B cell (primary cell): ENCODE measurements at places on chromosomes 4 and X. TPM values are rescaled to one million over a fixed set of nuclear protein-coding genes. Genes with fewer than 3 reads are reported as not detected.

Gene PRR32
- total RNA-seq, result not detected in 2 replicates

Gene RAB40AL
- total RNA-seq, result 0.34 and 1.4 TPM in 2 replicates

DNA sequence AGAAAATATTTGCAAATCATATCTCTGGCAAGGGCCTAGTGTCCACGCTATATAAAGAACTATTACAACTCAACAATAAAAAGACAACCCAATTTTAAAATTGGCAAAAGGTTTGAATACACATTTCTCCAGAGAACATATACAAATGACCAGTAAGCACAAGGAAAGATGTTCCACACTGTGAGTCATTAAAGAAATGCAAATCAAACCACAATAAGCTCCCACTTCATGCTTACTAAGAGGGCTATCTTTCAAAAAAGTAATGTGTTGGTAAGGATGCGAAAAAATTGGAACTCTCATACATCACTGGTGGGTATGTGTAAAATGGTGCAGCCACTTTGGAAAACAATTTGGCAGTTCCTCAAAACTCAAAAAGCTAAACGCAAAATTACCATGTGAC, 884.0 kb upstream of the INTU start:
- H3K27ac ChIP-seq, result no peak overlapping the region
- H3K4me3 ChIP-seq, result no peak overlapping the region
- no peak for DNase-seq
- no peaks in the 10 kb centered on the region for H3K27me3 ChIP-seq

- H3K4me1 ChIP-seq, result no peaks in the 10 kb centered on the region
- H3K36me3 ChIP-seq, result no peaks in the 10 kb centered on the region
- DNase-seq, result no peak
- H3K27ac ChIP-seq, result no peak overlapping the region
Observed at GRCh38 chrX:102185967-102186720, 29.0 kb upstream of the TCP11X1 start.

GRCh38 chrX:71565474-71566041, 12.7 kb upstream of the GCNA start:
- H3K4me3 ChIP-seq, result no peak overlapping the region
- no peak overlapping the region for H3K27ac ChIP-seq
- H3K36me3 ChIP-seq, result peaks cover 2% of the 10 kb centered on the region
- DNase-seq, result no peak
- H3K4me1 ChIP-seq, result no peaks in the 10 kb centered on the region

- peaks cover 21% of the 10 kb centered on the region for H3K36me3 ChIP-seq
- no peak overlapping the region for H3K4me3 ChIP-seq
Observed at GRCh38 chr4:27010334-27010940, 149.8 kb downstream of the STIM2 start.

GRCh38 chr4:123450393-123450792, 53.8 kb downstream of the SPRY1 start:
- peaks cover 67% of the 10 kb centered on the region for H3K4me1 ChIP-seq
- H3K27me3 ChIP-seq, result no peaks in the 10 kb centered on the region
- peak overlapping the region; percentile 71 for H3K27ac ChIP-seq
- no peak for DNase-seq

DNA sequence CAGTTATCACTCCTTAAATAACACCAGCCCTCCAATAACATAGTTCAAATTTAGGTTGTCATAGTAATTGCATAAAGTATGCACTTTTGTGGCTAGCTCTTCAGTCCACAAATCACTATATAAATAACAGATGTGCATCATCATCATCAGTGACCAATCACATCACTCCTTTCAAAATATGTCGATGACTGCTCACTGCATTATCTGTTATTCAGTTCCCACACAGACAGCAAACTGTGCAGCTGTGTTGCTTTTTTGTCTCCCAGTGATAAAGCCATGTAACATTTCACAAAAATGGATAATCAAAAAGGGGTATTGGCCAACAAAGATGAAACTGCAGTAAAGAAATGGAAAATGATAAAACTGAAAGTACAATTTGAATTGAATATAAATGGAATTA, 205.4 kb downstream of the DCLK2 start:
- no peak overlapping the region for H3K4me3 ChIP-seq
- no peak overlapping the region for H3K27ac ChIP-seq
- no peaks in the 10 kb centered on the region for H3K27me3 ChIP-seq
- H3K36me3 ChIP-seq, result no peaks in the 10 kb centered on the region
- no peaks in the 10 kb centered on the region for H3K4me1 ChIP-seq
